Spinal cord (tissue), 10 donors: ENCODE measurements at places on chromosomes 6 and 20. TPM values are rescaled to one million over a fixed set of nuclear protein-coding genes. Genes with fewer than 3 reads are reported as not detected.

Gene PRPH2
- total RNA-seq = 9.0 TPM

Gene PRR18
- total RNA-seq = 5.3 TPM

Gene SLC17A1
- total RNA-seq = not detected

Gene CLVS2
- total RNA-seq = 6.4 TPM

Gene NANP
- 6.3 TPM for total RNA-seq

DNA sequence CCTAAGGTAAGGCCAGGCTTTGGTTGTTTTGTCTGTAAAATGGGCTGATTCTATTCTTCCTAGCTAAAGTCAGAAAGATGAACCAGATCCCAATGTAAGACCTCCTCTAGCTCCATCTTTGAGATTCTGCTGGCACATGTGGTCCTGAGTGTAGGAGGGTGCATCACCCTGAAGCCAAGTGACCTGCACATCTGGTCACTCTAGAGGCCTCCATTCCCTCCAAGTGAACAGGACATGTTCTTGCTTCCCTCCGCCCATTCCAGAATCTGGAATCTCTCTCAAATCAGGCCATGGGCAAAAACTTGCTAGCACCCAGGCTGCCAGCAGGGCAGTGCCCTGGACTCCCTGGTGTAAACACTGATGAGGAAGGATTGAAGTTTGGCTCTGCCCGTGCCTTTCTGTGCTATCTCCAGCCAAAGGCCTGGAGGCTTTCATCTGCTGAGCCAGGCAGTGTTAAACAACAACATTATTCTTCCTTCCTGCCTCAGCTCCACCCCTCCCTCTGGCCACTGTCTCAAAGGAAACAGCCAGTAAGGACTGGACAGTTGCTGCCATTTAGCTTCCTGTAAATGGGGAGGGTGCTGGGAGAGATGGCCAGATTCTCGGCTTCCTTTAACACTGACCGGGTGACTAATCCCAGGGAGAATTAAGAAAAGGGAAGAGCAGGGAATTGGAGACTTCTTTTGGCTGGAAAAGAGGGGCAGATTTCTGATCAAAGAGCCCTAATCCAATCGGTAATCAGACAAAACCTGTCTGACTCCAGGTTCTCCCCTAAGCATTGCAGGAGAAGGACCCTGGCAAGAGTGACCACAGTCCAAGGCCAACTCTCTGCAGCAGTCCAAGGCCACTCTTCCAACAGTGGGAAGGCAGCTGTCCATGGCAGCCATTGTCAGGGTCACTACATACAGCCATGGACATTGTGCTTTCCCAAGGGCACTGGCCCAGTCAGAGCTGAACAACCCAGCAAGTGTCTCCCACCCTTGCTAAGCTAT, 19.5 kb upstream of the ADGRF1 start:
- DNase-seq = no peak

DNA sequence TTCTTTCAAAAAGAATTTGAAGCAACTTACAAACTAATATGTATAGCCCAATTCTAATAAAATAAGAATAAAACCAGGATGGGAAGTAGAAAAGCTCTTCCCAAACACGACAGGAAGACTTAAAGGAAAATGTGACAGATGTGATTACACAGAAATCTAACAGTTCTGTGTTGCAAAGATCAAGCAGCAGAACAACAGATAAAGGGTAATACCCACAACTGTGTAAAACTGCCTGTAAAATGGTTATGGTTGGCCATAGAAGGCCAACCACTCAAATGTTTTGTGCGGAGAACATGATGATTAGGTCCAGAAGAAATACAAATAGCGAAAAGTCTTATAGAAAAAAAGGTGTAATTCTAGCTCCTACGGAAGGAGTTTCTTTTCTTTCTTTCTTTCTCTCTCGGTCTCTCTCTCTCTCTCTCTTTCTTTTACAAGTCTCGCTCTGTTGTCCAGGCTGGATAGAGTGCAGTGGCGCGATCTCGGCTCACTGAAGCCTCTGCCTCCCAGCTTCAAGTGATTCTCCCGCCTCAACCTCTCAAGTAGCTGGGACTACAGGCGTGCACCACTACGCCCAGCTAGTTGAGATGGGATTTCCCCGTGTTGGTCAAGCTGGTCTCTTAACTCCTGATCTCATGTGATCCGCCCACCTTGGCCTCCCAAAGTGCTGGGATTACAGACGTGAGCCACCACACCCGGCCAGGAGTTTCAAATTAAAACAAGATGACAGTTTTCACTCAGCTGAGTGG, 128.5 kb downstream of the QRSL1 start:
- no peak for DNase-seq

- no peak for DNase-seq
These were observed 85.7 kb upstream of the AGPAT4 start for GRCh38 chr6:161359618-161359945.

DNA sequence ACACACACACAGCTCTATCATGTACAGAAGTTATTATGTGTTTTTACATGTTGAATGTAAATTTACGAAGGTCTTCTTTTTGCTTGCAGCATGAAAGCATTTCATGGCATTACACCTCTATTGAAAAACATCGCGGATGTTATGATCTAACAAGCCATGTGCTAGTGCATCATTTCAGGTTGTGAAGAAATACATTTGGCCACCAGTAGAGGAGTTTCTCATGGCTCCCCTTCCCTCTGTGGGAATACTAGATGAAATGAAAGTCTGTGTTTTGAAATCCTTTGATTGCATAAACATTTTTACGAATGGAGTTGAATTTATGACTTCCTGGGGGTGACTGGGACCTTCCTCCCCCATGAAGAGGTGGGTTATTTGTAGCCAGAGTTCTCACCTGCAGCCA, 17.7 kb downstream of the MAS1 start:
- no peak for DNase-seq

DNA sequence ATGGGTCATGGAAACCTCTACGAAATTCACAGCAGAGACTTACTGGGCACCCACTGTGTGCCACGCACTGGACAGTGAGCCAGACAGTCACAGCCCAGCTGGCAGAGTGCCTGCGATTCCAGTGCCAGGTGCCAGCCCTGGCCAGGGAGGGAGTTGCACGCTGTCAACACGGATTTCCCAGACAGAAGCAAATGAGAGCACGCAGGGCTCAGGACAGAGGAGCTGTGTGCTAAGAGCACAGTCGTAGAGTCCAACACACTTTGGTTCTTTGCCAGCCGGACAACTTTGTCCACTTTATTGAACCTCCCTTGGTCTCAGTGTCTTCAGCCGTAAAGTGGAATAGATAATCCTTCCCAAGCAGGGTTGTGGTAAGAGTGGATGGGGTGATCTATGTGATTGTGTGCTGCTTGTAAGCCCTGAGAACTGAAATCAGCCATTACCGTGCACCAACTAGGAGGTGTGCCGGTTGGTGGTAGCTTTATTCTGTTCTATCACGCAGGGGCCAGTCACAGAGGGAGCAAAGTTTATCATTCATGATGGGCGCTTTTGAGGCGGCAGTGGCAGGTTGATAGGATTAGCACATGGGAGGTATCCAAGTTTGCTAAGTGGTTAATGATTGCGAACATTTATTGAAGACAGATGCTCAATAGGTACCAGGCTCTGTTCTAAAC, 40.6 kb downstream of the SIRPA start:
- DNase-seq = no peak

- peak; percentile 87 for DNase-seq
These were observed at the start of gene PKIB for GRCh38 chr6:122609881-122610689. Gene PKIB, plus strand, starts transcription at chr6:122610405. Its CDS starts 107,390 bp downstream, at chr6:122717795.

DNA sequence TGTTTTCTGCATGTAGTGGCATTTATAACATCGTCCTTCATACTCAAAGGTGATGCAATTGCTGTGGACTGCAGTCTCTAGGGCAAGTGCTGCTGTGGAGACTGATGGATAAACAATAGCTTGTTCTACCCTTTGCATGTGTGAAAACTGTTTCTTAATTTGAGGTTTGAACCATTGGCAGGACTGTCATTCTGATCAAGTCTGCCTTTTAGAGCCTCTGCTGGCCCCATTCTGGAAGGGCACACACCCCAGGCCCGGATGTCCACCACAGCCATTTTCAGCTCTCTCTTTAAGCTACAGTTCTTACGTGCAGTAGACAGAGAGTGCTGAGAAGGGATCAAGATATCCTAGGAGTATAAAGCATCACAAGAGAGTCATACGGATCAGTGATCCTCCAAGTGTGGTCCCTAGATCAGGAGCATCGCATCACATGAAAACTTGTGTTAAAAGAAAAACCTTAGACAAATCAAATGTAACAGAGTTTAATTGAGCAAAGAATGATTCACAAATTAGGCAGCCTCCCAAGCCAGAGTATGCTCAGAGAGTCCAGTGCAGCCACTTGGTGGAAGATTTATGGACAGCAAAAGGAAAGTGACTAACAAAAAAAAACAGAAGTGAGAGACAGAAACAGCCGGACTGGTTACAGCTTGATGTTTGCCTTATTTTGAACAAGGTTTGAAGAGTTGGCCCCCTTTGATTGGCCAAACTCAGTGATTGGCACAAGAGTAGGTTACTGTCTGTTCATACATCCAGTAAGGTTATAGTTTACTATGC, 52.0 kb downstream of the FRK start:
- DNase-seq = peak; percentile 24
